ENCODE measurements at places on chromosomes 5 and 9.

GRCh38 chr9:124342776-124343485 lies 72.3 kb downstream of the PSMB7 start:
- peak; percentile 85 for DNase-seq

DNA sequence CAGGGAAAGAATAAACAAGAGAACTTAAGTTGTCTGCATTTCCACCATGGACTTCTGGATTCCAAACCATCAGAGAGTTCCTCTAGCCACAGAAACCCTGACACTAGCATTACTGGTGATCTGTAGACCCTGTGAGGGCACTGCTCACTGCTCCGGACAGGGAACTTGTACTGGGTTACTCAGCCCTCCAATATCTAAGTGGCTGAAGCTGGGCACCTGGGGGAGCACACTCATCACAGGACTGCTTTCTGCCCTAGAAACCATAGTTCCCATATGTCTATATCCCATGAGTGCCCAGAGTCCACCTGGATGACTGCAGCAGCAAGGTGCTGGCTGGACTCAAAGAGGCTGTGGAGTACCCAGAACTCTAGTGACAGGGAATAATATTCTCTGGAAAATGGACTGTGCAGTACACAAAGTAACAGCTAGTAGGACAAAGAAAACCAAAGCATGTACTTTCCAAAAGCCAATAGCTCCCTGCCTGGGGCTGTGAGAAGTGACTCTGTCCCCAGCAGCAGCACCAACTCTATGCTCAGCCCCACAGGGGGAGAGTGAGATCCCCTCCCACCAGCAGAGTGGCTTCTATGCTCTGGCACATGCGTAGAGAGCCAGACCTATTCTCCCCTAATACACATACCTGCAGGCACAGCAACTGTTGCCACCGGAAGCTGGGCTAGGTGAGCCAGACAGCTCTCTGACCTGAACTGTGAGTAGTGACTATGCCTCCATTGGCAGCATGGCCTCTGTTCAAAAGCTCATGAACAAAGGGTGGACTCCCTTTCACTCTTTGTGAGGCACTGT lies 472.9 kb upstream of the FTMT start:
- no peak for DNase-seq

DNA sequence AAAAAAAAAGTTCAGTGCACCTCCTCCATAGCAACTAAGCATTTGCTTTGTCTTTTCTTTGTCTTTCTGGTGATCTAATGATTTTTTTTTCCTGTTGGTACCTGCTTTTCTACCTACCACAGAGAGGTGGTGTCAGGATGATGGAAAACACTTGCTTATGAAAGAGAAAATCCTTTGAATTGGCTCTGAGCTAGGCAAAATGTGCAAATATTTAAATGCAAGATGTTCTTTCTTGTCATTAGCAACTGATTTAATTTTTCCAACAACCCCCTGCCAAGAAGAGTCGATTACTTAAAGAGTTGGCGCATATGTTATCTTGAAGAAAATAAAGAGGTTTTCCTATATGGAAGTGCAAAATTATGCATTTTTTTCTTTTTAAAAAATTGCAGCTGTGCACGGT lies 37.7 kb downstream of the TNC start:
- DNase-seq = no peak

GRCh38 chr9:121662891-121663580 lies 11.6 kb downstream of the DAB2IP start:
- no peak for DNase-seq

DNA sequence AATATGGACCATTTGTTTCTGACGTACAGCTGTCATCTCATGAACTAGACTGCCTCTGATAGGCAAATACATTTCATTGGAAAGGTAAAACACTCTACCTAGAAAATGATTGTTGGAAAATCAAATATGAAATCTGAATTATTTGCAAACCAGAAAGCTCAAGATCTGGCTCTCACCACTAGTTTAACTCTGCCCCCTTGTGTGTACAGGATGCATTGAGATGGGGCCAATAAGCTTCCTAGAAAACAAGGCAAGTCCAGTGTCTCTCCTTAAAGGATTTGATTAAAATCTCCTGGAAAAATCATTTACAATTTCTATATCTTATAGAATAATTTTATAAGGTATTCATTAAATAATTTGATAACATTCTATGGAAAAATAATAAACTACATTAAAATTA lies 311.9 kb upstream of the ANKH start:
- DNase-seq = no peak

- no peak for DNase-seq
Measured at GRCh38 chr9:89865357-89865756, 260.5 kb downstream of the GADD45G start.

- DNase-seq = no peak
Measured at GRCh38 chr9:126436545-126437267, 110.1 kb downstream of the MVB12B start.

DNA sequence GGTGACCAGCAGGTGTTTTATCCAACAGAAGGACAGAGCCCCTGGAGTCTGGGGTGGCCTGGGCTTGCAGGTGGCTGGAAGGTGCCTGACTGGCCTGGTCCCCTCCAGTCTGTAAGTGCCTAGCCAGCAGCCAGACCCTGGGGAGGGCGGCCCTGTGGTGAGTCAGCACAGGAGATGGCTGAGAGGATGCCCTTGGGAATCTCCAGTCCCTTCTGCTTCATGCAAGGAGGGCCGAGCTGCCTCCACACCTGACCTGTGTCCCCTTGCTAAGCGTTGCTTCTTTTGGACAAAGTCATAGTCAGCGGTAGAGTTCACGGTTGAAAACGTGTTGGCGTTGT lies 20.2 kb downstream of the OBP2B start:
- no peak for DNase-seq

- DNase-seq = no peak
Measured at GRCh38 chr9:32501868-32502267, 24.1 kb downstream of the RIGI start.

DNA sequence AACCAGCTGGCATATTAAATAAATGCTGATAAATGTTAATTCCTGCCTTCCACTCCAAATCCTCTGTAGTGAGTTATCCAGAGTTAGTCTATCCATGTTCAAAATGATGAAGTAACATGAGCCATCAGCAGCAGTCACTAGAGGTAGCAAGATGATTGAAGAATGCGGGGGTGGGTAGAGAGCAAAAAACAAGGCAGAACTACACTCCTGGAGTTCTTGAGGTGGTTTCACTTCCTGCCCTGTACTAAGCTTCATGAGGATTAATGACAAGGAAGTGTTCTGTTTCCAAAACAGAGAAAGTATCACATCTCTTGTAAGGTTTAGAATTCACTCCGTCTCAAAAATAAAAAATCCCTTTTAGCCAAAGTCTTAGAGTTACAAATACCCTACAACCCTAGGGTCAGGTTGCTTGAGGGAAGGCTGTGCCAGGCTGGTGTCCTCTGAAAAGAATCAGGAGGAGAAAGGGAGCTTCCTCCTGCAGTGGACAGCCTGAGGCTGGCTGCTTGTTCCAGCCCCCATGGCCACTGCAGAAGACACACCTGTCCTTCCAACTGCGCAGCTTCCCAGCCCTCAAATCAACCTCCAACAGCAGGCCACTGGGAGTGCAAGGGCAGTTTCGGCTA lies 180.2 kb downstream of the DENND1A start:
- no peak for DNase-seq

DNA sequence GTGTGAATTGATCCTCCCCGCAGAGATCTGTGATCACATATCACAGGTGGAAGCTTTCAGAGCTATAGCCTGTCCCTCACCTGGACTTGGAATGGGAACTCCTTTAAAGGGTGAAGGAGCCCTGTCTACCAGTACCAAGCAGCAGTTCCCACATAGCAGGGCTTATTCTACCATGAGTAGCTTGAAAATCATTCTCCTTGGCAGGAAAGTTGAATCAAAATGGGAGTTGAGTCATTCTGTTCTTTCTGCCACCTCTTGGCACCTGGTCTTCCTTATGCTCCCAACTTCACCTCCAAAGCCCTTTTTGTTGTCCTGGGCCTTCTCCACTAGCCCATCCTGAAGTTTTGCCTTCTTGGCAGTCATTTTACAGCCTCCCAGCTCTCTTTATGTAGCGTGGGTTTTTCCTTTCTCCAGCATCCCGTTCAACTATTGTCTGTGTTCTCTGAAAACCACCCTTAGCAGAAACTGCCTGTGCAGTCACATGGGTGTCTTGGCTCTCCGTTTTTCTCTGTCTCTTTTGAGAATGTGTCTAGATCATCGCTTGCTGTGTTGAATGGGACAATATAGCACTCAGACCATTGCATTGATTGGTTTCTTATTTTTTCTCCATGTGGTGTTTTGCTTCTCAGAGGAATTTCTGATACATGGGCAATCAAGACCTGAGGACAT lies 222.2 kb downstream of the AOPEP start:
- no peak for DNase-seq

DNA sequence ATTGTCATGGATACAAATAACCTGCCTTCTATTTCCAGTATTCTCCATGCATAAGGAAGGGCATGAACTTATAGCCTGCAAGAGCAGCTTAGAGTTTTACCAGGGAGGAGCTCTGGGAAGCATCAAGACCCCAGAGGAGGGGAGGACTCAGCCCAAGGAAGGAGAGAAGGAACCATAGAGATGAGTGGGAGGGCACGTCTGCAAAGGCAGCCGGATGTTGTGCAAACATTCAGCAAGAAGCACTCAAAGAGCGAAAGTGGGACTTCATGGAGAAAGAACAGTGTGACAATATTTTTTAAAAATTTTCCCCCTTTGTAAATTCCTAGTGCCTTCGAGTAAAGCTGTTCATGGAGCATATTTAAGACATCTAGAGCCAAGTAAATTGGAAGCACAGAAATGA lies 270.1 kb upstream of the PTGER4 start:
- no peak for DNase-seq

DNA sequence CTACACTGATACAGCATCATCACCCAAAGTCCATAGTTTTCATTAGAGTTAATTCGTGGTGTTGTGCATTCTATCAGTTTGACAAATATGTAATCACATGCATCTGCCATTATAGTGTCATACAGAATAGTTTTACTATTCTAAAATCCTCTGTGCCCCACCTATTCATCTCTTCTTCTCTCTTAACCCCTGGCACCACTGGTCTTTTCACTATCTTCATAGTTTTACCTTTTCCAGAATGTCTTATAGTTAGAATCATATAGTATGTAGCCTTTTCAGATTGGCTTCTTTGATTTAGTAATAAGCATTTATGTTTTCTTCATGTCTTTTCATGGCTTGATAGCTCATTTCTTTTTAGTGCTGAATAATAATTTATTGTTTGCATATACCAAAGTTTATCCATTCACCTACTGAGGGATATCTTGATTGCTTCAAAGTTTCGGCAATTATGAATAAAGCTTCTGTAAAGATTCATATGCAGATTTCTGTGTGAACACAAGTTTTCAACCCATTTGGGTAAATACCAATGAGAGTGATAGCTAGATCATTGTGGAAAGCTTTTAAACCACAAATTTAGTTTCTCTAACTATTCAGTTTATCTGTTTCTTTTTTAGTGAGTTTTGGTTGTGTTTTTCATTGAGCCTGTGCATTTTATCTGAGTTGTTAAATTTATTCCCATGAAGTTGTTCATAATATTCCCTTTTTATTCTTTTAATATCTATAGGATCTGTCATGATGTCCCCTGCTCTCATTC lies 84.9 kb downstream of the RALGPS1 start:
- no peak for DNase-seq

DNA sequence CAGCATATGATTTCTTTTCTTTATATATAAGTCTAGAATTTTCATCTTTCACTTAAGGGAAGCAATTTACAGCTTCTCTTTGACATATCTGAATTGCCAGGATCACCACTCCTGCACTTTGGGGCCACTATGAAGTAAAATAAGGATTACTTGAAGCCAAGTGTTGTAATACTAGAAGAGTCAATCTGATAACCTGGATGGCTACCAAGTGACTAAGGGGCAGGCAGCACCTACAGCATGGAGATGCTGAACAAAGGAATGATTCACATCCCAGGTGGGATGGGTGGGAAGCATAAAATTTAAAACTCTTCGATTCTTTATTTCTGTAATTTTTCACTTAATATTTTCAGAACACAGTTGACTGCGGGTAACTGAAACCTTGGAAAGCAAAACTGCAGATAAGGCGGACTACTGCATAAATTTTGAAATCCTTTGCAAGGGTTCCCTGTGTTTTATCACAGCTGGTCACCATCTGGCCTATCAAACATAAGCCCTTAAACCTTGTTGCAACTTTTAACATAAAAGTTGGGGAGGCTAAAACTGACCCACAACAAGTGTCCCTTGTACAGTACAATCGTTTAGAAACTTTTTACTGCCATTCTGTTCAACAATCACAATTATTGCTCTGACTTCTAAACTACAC lies 31.2 kb downstream of the NR3C1 start:
- no peak for DNase-seq

DNA sequence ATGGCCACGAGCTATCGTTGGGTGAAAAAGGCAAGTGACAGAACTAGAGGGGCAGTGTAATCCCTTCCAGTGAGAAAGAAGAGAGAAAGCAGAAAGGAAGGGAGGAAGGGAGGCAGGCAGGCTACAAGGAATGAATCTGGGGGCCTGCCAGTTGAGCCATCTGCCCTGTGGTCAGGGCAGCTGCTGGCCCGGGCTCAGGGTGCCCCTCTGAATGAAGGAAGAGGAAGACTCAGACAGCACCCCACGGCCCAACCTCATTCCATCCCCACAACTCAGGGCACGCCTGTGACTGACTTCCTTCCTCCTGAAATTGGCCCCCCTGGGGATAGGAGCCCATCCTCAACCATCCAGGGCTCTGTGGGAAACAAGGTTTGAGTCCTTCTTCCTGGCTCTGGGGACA lies 20.3 kb upstream of the FLT4 start:
- DNase-seq = no peak

DNA sequence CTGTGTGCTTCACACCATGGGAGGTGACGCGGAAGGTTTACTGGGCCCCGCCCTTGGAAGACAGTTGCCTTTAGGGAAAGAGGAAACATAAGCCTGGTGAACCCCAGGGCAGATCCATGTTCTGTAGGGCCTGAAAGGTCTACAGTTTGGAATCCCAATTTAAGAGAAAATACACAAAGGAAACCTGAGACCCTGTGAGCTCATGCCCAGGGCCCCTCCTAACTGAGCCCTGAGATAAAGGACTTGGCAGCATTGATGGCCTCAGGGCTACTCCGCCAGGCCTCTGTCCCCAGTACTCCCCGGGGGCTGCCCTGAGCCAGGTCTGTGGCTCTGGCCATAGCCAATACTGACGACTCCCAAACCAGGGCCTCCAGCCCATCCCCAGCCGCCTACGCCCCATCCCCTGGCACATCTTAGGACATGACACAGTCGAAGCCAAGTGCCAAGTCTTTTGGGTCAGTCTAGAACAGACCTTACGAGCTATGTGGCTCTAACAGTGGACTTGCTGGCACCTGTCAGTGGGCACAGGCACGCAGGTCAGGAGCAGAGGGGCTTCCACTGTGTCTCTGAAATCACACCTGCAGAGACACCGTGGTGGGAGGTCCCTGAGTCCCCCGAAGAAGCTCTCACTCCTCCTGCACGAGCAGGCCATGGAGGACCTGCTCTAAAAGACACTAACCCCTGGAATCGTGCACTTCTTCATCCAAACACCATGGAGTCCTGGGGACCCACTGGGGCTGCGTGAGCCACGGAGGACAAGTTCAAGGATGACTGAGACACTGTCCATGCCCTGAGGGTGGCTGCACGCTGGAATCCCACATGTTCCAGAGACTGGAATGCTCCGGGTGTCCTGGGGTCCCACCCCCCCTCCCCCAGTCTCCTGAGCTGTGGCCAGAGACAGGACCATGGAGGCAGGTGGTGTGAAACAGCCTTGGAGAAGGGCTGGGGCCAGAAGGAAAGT lies 40.3 kb upstream of the BARHL1 start:
- no peak for DNase-seq

- no peak for DNase-seq
Measured at GRCh38 chr9:104776797-104777196, 12.9 kb downstream of the NIPSNAP3B start.

All from NCI-H2107 (cell line).